ENCODE measurements at places on chromosomes 7 and 10.

GRCh38 chr10:117631276-117632145 lies 89.0 kb downstream of the EMX2 start:
- DNase-seq = no peak

DNA sequence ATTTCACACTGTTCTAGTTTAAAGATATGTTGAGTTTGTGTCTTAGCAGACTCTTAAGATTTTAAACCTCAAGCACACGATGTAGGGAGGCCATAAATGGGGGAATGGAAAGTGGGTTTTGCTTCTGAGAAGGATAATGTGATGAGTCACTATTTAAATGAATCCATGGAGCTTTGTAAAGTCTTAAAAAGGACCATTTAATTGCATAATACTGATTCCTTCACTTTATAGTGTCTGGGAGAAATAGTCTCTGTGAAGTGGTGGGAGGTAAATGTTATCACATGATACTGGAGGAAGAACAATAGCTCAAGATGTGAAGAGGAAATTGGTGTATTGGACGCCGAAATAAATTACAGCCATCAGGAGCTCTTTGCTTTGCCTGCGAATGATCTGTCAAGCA lies 84.0 kb upstream of the MYO3A start:
- no peak for DNase-seq

DNA sequence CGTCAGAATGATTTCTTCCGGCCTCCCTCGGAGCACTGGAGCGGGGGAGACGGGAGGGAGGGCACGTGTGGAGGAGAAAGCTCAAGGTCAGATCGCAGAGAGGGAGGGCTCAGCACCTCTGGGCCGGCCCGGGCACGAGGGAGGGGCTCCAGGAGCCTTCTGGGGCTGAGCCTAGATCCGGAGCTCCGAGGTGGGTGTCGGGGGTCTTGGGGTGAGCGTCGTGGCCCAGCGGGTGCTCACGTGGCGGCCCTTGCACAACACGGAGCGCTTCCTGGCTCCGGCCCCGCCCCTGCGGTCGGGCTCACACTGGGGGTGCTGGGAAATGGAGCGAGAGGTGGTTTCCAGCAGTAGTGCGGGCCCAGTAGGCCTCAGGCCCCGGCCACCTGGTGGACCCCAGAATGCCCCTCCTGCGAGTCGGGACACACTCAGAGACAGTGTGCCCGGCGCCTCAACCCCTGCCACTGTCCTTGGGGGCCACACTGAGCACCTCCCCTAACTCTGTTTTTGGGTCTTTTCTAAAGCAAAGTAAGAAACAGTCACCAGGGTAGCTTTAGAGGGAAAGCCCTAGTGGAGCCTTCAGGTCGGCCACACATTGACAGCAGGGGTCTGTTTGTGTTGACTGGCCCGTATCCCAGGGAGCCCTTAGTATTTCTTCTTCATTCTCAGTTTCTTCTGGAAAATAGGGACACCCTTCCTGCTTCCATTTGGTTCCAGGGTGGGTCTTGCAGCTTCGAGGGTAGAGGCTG lies 798 bp downstream of the PPIF start:
- DNase-seq = peak; percentile 60

- DNase-seq = no peak
Measured at GRCh38 chr10:110747609-110748464, 103.7 kb downstream of the RBM20 start.

- no peak for DNase-seq
Measured at GRCh38 chr7:6286486-6286885, 14.1 kb upstream of the CYTH3 start.

DNA sequence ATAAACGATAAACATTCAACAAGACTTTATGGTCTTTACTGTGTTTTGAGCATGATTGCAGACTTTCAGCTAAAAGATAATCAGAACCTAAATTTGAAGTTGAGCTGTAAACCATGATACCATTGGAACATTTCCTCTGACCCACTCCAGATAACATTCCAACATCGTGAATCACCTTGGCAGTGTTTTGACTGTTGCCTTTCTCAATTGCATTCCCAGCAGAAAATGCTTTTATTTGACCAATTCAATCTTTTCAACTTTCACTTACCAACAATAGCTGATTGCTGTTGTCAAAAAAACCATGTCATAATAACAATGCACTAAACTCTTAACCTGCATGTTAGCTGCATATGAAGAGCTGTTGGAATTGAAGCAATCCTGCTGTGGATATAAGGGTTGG lies 165.5 kb downstream of the MDFIC start:
- DNase-seq = no peak

Data from prostate gland (tissue), 2 donors.